Activated effector memory CD4-positive, alpha-beta T cell treated with Interleukin-2 at 50 U/mL for 16 hours (primary cell): ENCODE measurements at places on chromosomes 3 and 15.

- no peak for DNase-seq
These were observed 70.0 kb upstream of the KLF13 start for GRCh38 chr15:31256378-31257265.

GRCh38 chr3:184384342-184384741, 4.5 kb downstream of the CHRD start:
- no peak for DNase-seq

DNA sequence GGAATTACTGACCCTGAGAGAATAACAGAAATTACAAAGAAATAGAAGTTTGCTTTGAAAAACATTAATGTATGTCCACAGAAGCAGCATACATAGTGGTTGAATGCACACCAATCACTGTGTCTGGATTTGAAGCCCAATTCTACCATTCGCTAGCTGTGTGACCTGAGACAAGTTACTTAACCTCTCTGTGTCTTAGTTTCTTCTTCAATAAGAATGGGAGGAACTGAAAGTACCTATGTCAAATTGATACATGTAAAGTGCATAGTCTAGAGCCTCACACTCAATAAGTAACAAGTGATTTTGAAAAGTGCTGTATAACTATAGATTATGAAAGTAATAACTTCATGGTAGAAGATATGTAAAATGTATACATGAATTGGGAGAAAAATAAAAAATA, 457.8 kb downstream of the FOXP1 start:
- DNase-seq: no peak

GRCh38 chr3:51311055-51311454, 74.0 kb upstream of the MANF start:
- no peak for DNase-seq

- DNase-seq: no peak
These were observed 116.2 kb upstream of the KCNMB2 start for GRCh38 chr3:178420033-178420432.

DNA sequence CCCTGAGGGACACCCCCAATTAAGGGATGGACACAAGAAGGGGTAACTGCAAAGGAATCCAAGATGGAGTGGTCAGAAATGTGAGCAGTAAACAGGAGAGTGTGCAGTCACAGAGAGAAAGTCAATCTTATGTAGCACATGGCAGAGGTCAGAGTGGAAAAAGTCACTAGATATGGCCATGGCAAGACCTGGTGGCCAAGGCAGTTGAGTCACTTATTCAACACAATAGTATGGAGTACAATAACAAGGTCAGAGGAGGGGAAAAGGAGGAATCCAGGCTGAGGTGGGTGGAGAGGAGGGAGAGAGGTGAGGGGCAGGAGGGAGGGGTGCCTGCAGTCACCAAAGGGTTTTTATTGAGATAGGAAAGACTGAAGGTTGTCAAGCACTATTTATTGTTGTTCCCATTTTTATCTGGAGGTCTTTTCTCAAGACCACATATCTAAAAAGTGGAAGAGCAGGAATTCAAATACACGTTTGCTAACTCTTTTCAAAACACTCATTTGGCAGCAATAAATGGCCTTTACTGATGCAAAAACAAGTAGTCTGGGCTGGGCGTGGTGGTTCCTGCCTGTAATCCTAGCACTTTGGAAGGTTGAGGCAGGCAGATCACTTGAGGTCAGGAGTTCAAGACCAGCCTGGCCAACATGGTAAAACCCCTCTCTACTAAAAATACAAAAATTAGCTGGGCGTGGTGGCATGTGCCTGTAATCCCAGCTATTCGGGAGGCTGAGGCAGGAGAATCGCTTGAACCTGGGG, 53.3 kb upstream of the ARHGEF3 start:
- no peak for DNase-seq

- no peak for DNase-seq
These were observed 33.1 kb downstream of the QTRT2 start for GRCh38 chr3:114089675-114090074.

DNA sequence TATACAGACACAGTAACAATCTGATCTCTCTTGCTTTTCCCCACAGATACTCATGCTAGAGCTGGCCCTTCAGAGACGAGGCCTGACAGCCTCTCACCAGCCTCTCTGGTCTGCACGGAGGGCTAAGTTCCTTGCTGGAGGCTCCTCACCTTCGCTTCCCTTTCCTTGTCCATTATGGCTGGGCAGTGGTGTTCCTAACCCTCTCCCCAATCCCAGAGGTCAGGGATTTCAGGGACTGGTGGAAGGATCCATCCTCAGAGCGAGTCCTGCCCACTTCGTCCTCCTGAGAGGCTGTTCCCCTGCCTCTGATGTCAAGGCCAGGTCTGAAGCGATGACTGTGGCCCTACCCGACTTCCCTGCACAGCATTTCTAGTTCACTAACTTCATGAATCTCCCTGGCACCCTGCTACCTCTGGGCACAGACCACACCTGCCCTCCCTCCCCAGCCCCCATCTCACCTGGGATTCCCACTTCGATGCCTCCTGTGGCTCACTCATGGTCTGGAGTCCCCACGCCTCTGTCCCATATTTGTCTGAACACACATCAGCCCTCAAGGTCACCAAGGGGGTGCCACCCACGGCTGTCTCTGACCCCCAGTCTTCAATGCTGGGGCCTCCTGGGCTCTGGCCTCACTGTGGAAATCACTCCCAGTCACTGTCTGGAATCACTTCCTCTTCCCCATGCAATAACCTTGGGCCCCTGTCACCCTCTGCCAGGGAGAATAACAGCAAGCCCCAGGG, 124.9 kb upstream of the PRR20G start:
- DNase-seq: no peak

DNA sequence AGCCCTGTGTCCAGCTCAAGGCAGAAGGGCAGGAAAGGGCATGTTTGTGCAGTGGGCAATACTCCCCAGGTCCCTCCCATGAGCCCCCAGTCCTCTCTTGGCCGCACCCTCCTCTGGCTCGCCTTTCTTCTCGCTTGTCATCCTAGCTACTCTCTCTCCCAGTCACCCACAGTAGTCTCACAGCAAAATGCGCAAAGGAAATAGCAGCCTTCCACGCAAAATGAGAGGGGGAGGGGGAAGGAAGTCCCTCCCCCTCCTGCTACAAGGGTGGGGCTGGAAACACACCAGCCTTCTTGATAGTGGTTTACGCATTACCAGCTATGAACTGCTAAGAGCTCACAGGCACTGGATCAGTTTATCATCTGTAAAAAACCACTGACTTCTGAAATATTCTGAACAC, 83.8 kb downstream of the GADL1 start:
- no peak for DNase-seq

DNA sequence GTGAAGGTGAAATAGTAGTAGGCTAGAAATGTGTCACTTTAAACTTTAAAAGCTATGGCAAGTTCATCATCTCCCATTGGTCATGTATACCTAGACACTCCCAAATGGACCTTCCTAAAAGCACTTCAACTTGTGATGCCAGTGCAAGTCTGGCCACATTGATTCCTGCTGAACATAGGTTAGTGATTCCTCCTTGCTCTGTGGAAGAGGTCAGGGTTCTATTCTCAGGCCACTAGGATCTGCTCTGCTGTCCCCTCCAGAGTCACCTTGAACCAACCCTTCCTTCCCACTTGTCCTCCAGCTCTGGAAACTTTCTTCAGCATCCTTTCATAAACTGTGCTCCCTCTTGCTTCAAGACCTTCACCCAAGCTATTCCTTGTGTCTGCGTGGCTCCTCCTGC, 301.7 kb downstream of the RPLP1 start:
- no peak for DNase-seq

GRCh38 chr3:165742351-165742750, 94.9 kb downstream of the BCHE start:
- no peak for DNase-seq

DNA sequence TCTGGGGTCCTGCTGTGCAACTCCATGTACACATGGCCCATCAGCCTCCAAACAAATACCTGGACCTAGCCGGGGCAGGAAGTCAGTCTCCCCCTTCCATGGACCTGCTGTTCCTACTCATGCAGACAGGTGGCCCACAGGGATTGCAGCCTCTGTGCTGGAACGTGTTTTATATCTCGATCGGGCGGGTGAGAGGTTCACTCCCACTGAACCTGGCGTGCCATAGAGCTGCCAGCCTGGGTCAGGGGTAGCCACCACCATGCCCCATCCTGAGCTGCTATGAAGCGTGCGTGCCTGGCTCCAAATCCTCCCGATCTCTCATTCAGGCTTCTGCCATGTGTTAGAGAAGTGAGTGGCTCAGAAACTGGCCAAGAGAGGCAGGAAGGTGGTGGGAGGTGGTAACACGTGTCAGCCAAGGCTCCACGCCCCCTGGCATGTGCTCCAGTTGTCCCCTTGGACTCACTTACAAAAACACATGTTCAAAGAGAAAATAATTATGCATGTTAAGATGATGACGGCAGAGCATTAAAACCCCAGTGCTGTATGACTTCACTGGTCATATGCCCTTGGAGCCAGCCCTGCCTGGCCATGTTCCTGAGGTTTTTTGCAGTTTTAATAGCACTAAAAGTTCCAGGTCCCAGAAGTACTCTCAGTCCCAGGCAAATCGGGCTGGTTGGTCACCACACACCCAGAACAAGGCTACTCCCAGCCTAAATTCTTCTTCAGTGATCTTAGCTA, 30.6 kb downstream of the CTSH start:
- DNase-seq: no peak

DNA sequence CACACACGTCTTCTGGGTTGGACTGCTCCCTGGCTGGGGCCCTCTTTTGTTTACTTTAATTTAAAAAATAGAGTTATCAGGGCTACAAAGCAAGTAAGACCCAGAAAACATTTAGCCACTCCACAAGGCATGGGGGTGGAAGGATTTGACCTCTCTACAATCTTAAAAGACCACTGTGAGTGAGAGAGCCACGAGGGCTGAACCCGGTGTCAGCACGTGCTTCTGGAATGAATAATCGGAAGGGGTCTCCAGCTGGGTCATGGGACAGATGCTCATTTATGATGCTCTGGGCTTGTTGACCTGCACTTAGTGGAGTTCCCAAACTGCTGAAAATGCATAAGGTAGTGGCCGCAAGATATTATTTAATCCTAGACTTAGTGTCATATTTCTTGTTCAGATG, 52.4 kb downstream of the EIF4E3 start:
- no peak for DNase-seq

- DNase-seq: no peak
These were observed 385.0 kb upstream of the C2CD4B start for GRCh38 chr15:62550106-62550505.

GRCh38 chr3:5057272-5057671, 64.8 kb upstream of the ARL8B start:
- DNase-seq: no peak
